T-helper 2 cell (primary cell): ENCODE measurements at places on chromosomes 5 and 9.

DNA sequence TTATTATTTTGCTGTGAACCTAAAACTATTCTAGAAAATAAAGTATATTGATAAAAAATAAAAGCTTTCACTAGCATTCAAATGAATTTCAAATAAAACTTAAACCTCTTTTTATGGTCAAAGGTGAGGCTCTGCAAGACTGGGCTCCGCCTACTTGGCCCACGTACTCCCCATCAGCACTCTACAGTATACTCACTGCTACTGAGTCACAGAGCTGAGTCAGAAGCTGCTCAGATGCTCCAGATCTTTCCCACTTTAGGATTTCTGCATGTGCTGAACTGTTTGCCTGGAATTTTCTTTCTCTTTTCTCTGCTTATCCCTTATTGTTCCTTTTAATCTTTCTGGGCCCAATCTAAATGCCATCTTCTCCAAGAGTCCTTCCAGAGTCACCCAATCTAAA, 331.9 kb upstream of the CCNG1 start:
- no peak for DNase-seq

GRCh38 chr5:132444061-132444460, 46.5 kb downstream of the IRF1 start:
- DNase-seq: no peak

- DNase-seq: no peak
These were observed 2.9 kb upstream of the ZMYND19 start for GRCh38 chr9:137593176-137593575.

DNA sequence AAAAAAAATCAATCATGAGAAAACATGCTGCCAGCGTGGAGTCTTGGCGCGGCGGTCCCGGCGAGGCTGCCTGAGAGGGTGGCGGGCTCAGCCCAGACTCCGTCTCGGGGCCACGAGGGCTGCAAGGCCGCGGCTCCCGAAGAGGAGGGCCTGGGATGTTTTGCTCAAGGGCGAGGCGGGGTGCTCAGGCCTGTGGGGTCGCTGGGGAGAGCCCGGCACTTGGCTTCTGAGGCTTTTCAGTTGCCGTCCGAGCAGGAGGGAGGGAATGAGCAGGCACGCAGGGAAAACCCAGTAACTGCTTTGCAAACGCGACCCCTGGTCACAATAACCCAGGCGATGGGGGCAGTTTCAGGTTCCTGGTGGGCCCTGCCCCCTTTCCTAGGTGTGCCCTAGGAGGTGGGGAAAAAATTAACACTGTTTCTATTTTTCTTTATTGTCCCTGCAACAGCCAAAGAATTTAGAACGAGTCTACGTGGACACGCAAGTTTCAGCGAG, 3.2 kb upstream of the IRX2 start:
- no peak for DNase-seq

DNA sequence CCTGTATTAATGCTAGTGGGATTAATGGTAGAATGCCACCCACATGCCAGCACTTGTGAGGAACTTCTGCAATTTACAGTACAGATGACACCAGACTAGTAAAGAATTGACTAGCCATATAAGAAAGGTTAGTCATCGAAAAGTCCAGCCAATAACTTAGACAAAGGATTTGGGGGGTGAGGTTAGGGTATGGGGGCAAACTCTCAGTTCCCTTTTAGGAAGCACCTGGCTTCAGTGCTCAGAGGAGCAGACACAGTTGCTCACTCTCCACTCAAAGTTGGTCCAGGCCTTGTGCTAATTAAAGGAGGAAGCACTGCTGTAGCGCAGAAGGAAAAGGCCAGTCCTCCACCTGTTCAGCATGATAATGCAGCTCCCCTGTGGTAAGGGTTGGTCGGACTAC, 25.2 kb downstream of the TGFBR1 start:
- no peak for DNase-seq

GRCh38 chr9:3467593-3468219, 58.1 kb downstream of the RFX3 start:
- DNase-seq: peak; percentile 87

GRCh38 chr9:92947268-92948037, at the start of gene FGD3:
TSS of gene FGD3 (plus strand) at chr9:92947523. CDS start at chr9:92976257, 28,734 bp downstream.
- DNase-seq: peak; percentile 33

DNA sequence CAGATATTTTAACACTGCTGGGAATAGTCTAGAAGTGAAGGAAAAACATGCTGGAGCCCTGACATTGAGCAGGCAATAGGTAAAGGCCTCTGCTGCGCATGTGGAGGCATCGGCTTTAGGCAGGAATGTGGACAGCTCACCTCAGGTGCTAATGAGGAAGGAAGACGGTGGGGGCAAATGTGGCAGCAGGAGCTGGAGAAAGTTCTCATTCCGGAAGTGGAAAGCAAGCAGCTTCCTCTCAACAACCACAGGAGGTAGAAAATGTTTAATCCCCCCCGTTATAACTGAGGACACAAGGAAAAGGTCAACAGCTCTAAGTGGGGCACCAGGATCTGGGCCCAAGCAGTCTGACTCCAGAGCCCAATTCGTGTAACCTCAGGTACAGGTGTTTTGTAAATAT, 7.6 kb upstream of the RPS14 start:
- no peak for DNase-seq

DNA sequence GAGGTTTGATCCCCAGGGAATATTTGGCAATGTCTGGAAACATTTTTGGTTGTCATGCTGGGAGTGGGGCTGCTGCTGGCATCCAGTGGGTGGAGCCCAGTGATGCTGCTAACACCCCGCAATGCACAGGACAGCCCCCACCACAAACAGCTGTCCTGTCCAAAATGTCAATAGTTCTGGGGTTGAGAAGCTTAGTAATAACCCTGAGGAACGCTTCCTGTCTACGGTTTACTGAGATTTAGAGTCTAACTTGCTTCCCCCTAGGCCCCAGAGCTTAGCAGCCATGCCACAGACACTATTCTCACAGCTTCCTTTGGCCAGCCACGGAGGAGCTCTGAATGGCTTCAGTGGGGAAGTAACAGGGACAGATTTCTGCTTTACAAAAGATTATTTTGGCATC, 66.5 kb downstream of the MSX2 start:
- no peak for DNase-seq

DNA sequence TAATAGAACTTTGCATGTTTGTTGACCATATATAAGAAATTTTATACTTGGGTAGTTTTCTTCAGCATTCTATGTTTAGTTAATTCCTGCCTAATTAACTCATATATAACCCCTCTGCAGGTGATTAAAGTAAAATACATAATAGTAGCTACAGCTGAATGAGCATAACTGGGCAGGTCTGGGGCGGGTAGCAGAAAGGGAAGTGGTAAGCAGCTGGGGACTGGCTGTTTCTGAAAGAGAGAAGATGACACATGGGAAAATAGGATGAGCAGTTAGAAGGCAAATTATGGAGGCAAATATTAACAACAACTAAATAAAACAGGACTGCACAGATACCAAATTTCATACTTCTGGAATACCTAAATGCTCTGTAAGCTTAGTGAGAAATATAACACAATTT, 128.1 kb downstream of the CPLANE1 start:
- DNase-seq: no peak

DNA sequence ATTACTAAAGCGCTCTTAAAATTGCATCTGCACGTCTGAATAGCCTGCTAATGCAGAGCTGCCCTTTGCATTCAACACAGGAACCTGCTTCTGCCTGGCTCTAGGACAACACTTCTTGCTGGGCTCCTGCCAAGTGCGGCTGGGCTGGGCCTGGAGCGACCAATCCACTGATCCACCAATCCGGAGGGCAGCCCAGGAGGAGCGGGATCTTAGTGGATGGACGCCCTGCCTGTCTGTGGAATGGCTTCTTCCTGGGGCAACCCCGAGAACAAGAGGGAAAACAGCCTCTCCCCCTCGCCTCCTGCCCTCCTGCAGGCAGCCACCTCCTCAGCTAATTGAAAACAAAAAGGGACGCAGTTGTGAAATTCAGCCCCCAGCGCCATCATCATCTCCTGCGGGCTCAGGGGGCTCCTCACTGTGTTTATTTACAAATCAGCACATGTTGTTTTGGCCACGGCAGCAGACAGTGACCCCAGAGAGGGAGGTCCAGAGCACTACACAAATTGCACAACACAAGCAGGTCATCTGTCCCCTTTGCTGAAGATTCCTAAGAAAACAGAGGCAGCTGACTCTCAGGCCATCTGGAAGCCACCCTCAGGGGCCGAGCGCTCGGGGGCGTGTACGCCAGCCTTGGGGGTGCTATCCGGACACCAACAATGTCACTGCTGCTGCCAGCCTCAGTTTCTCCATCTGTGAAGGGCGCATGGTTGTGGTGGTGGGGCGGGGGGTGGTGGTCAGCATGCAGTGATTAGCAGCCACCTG, 57.3 kb downstream of the GADD45G start:
- DNase-seq: no peak

GRCh38 chr5:2201832-2202231, 319.1 kb upstream of the IRX4 start:
- DNase-seq: no peak

- DNase-seq: no peak
These were observed 141.6 kb upstream of the SPEF2 start for GRCh38 chr5:35476036-35476435.

GRCh38 chr9:108056084-108056804, 566.7 kb upstream of the KLF4 start:
- no peak for DNase-seq

- no peak for DNase-seq
These were observed 849.8 kb upstream of the CDH6 start for GRCh38 chr5:30343707-30344106.

DNA sequence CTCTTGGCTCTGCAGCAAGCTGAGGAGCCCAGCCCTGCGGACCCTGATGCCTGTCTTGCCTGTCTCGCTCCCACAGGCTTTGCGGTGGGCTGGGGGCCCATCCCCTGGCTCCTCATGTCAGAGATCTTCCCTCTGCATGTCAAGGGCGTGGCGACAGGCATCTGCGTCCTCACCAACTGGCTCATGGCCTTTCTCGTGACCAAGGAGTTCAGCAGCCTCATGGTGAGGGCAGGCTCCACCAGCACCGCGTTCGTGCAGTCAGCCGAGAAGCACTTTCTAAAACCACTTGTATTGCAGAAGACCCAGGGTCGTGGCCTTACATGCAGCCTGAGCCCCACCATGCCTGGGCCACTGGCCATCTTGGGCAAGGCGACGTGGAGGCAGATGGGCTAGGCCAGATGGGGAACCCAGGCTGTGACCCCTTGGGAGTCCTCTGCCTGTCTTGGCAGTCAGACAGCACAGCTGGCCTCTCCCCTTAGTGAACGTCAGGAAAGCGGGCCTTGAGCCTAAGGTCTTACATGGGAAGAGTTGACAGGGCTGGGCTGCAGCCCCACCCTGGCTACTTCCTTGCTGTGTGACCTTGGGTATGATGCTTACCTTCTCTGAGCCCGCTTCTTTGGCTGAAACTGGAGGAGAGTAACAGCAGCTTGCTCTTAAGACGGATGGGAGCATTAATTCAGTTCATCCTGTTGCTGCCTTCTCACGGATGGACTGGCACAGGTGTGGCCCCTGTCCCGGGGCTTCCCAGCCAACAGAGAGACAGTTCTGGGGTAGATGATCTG, 8.6 kb downstream of the SLC2A8 start:
- no peak for DNase-seq

GRCh38 chr5:165309446-165309845, 1804.0 kb downstream of the MAT2B start:
- no peak for DNase-seq

GRCh38 chr5:10702911-10703491, 58.0 kb downstream of the DAP start:
- no peak for DNase-seq
